ENCODE measurements at places on chromosomes 7 and 10. TPM values are rescaled to one million over a fixed set of nuclear protein-coding genes. Genes with fewer than 3 reads are reported as not detected.

DNA sequence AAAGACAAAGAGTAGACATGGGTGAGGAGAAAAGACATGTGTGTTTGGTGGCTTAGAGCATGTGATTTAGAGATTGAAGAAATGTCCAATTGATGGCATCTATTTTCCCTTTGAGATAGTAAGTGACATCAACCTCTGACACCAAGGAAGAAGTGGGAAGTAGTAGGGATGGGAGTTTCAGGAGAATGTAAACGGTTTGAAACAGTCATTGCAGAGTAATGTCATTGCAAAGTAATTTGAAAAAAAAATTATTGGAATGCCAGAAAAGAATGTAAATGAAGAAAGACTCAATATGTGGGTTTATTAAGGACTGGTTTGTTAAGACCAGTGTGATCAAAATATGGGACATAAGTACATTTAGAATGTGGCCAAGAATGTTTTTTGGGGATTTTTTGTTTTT, 26.6 kb downstream of the GNG11 start:
- H3K4me1 ChIP-seq = no peaks in the 10 kb centered on the region
- no peak overlapping the region for H3K4me3 ChIP-seq

- peaks cover 47% of the 10 kb centered on the region for H3K4me1 ChIP-seq
- no peak overlapping the region for H3K27ac ChIP-seq
- no peak overlapping the region for H3K4me3 ChIP-seq
- H3K27me3 ChIP-seq = no peaks in the 10 kb centered on the region
These were observed 28.6 kb downstream of the NAMPT start for GRCh38 chr7:106256144-106256543.

DNA sequence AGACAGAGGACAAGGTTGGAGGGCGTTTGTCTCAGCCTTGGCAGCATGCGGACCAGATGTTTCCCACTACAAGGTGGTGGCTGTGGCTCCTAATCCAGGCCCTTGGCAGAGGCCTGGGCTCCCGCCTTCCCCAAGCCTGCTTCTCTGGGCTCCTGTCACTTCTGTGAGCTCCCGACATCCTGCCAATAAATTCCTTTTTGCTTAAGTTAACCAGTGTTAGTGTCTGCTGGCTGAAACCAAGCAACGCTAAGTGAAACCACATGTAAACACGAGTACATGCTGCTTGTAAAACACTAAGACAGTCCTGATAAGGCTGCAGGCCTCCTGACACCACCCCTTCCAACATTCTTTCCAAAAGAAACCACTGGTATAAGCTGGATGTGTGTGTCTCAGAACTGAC, 263.6 kb upstream of the ZMIZ1 start:
- no peak for DNase-seq
- no peaks in the 10 kb centered on the region for H3K4me1 ChIP-seq
- peaks cover under 1% of the 10 kb centered on the region for H3K27me3 ChIP-seq
- H3K27ac ChIP-seq = no peak overlapping the region
- no peaks in the 10 kb centered on the region for H3K36me3 ChIP-seq
- no peak overlapping the region for H3K4me3 ChIP-seq

DNA sequence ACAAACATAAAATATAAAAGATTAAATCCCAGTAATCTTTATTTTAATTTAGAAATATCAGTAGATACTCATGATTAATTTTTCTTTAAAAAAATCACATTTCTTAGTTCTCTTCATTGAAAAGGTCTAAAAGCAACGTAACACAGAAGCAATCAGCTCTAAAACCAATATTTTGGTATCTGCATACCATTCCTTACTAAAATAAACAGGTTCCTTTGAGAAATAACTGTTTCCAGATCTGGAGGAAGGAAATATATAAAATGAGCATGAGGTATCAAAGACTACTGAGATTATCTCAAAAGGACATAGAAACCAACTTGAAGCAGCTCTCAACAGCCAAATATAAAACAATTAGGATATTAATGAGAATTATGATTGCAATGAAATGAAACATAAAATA, 301.0 kb upstream of the GNAI1 start:
- no peak overlapping the region for H3K27ac ChIP-seq
- H3K36me3 ChIP-seq = no peaks in the 10 kb centered on the region
- no peak for DNase-seq
- H3K4me1 ChIP-seq = no peaks in the 10 kb centered on the region
- no peaks in the 10 kb centered on the region for H3K27me3 ChIP-seq
- H3K4me3 ChIP-seq = no peak overlapping the region

DNA sequence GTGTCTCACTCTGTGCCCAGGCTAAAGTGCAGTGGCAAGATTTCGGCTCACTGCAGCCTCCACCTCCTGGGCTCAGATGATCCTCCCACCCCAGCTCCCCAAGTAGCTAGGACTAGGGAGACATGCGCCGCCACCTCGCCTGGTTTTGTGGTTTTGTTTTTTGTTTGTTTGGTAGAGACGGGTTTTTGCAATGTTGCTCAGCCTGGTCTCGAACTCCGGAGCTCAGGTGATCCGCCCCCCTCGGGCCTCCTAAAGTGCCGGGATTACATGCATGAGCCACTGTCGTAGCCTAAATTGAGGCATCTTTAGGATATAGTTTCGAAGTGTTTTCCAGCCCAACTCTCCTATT, 781 bp downstream of the ZNF727 start:
- no peaks in the 10 kb centered on the region for H3K27me3 ChIP-seq
- no peak for DNase-seq
- H3K36me3 ChIP-seq = peaks cover 3% of the 10 kb centered on the region
- peak overlapping the region; percentile 66 for H3K4me3 ChIP-seq
- no peaks in the 10 kb centered on the region for H3K4me1 ChIP-seq

DNA sequence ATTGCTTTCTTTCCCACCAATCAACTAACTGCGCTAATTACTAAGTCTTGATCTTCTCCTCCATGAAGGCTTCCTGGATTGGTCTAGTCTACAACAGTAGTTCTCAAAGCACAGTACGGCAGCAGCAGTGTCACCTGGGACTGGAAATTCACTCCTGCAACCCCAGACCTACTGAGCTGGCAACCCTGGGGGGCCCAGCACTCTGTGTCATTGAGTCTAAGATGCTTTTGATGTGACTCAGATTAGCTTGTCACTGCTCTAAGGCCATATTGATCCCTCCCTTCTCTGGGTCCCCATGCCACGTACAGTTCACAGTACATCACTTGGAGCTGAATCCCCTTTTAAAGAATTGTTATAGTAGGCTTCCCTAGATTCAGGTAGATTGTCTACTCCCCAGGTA, 65.7 kb upstream of the KMT2C start:
- H3K4me1 ChIP-seq = no peaks in the 10 kb centered on the region
- H3K36me3 ChIP-seq = no peaks in the 10 kb centered on the region
- H3K27me3 ChIP-seq = no peaks in the 10 kb centered on the region
- DNase-seq = no peak

GRCh38 chr7:151252961-151253711, 4.6 kb upstream of the SMARCD3 start:
- peaks cover 57% of the 10 kb centered on the region for H3K27me3 ChIP-seq
- no peak overlapping the region for H3K27ac ChIP-seq
- H3K36me3 ChIP-seq = no peaks in the 10 kb centered on the region
- H3K4me1 ChIP-seq = peaks cover 14% of the 10 kb centered on the region
- no peak for DNase-seq

- no peaks in the 10 kb centered on the region for H3K4me1 ChIP-seq
- H3K27ac ChIP-seq = no peak overlapping the region
- no peak for DNase-seq
- no peaks in the 10 kb centered on the region for H3K27me3 ChIP-seq
- no peak overlapping the region for H3K4me3 ChIP-seq
These were observed 64.0 kb upstream of the CTTNBP2 start for GRCh38 chr7:117937049-117937752.

- H3K27me3 ChIP-seq = no peaks in the 10 kb centered on the region
- no peak for DNase-seq
- H3K36me3 ChIP-seq = no peaks in the 10 kb centered on the region
- H3K27ac ChIP-seq = no peak overlapping the region
These were observed 63.7 kb downstream of the TRUB1 start for GRCh38 chr10:115001506-115002381.

DNA sequence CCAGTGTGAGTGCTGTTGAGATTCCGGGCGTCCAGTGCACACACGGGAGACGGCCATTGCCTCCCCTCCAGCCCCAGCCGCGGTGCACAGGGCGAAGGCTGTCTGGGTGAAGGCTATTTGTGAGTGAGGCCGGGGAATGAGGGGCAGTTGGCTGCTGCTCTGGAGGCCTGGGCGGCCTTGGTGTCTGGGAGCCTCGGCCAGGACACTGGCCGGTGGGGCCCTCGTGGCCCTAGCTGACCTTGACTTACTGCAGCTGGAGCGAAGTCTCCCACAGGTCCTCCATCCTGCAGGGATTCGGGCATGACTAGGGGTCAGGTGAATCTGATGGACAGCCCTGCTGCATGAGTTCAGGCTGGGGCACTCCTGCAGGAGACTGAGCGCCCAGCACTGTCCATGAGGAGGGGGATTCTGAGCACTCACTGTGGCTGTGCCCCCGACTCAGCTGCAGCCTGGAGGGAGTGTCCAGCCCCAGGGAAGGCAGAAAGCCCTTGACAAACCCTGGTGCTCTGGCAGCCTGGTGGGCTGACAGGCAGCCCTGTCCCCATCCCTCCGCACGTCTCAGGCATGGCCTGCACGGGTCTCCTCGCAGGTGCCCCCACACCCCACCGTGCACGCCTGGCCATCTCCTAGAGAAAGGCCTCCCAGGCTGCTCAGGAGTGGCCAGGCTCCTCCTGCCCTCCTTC, 52.7 kb upstream of the FAM20C start:
- H3K36me3 ChIP-seq = no peaks in the 10 kb centered on the region
- no peaks in the 10 kb centered on the region for H3K4me1 ChIP-seq
- no peak for DNase-seq
- no peak overlapping the region for H3K27ac ChIP-seq

DNA sequence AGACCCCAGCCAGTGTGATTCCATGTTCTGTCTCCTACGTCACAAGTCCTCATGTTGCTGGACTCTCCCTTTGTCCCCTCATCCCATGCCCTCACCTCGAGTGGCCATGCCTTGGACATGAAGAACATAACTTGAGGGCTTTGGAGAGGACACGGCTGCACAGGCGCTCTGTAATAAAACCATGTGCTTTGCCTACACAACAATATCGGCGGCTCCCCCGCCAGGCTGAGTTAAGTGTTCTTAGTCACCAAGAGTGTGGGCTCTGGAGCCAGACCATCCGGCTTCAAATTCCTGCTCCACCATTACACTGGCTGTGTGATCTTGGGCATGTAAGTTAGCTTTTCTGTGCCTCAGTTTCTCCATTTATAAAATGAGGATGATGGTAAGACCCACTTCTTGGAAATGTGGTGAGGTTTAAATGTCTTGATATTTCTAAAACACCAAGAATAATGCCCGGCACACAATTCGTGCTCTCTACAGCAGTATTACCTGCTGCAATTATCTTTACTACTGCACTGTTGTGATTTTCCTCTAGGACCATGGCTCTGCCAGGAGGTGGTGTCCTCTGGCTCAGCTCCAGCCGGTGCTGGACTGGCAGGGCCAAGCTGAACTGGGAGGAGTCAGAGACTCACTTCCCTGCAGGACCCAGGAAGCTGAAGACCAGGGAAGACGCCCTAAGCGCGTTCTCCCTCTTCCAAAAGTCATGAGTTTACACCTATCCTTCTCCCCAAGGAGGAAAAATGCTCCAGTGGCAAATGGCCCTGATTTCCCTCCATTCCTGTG, 15.7 kb downstream of the SLIT1 start:
- H3K4me3 ChIP-seq = no peak overlapping the region
- no peak overlapping the region for H3K27ac ChIP-seq
- no peak for DNase-seq
- H3K27me3 ChIP-seq = peaks cover 14% of the 10 kb centered on the region

GRCh38 chr10:11658801-11659368, 47.4 kb upstream of the USP6NL start:
- no peaks in the 10 kb centered on the region for H3K36me3 ChIP-seq
- H3K27ac ChIP-seq = no peak overlapping the region
- peaks cover 15% of the 10 kb centered on the region for H3K27me3 ChIP-seq
- no peak overlapping the region for H3K4me3 ChIP-seq
- H3K4me1 ChIP-seq = peaks cover 11% of the 10 kb centered on the region
- no peak for DNase-seq

DNA sequence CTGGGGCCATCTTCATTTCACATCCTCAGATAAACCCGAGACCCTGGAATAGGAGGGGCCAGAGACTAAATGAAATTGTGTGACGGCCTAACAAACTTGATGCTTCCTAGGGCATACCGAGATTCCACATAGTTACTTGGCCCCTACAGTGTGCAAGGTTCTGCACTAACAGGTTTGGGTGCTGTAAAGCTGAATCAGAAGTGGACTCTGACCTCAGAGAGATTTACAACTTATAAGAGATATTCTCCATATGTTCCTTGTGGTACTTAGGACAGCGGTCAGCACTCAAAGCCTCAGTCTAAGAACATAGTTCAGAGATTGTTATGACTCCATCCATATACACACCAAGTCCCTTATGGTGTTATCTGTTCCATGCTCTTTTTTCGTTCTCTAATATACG, 55.1 kb upstream of the FHIP2A start:
- H3K36me3 ChIP-seq = no peaks in the 10 kb centered on the region
- no peak overlapping the region for H3K27ac ChIP-seq
- peaks cover 10% of the 10 kb centered on the region for H3K4me1 ChIP-seq
- peaks cover 65% of the 10 kb centered on the region for H3K27me3 ChIP-seq

DNA sequence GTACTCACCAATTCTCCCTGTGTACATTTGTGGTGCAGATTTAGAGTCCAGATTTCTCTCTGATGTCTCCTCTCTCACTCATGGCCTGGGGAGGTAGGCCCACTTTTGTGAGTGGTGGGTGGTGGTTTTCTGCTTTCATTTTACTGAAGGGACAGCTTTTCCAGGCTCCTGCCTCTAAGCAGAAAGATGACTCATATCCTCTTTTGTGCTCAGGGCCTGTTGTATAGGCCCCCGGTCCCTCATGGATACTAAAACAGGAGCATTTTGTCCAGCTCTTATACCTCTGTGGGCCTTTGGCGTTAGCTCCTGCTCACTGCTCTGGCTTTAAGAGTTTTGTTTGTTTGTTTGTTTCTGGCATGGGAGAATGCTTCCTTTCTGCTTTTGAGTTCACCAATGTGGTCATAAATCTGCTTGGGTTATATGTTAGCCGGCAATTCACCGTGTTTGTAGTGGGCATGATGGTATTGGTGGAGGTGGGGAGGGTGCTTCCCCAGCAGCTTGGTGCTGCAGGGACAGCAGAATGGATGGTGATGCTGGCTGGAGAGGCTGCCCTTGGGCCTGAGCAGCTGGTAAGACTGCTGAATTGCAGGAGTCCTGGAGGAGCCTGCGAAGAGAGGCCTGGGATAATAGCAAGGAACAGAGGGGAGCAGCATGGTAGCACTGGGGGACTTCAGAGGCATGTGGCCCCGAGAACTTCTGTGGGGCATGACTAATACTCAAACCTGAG, 468.7 kb downstream of the RPS24 start:
- no peak for DNase-seq
- no peak overlapping the region for H3K4me3 ChIP-seq
- H3K27ac ChIP-seq = no peak overlapping the region
- H3K36me3 ChIP-seq = no peaks in the 10 kb centered on the region
- H3K4me1 ChIP-seq = no peaks in the 10 kb centered on the region
- peaks cover 12% of the 10 kb centered on the region for H3K27me3 ChIP-seq

- peaks cover 5% of the 10 kb centered on the region for H3K4me1 ChIP-seq
- no peak overlapping the region for H3K27ac ChIP-seq
- DNase-seq = no peak
- peaks cover 7% of the 10 kb centered on the region for H3K36me3 ChIP-seq
- H3K27me3 ChIP-seq = no peaks in the 10 kb centered on the region
These were observed 42.5 kb upstream of the AHR start for GRCh38 chr7:17255926-17256325.

BICC1 gene
- not detected for total RNA-seq

C10orf67 gene
- total RNA-seq = not detected

SPDYE11 gene
- total RNA-seq = not detected
